ENCODE measurements at places on chromosomes 3 and 15.

DNA sequence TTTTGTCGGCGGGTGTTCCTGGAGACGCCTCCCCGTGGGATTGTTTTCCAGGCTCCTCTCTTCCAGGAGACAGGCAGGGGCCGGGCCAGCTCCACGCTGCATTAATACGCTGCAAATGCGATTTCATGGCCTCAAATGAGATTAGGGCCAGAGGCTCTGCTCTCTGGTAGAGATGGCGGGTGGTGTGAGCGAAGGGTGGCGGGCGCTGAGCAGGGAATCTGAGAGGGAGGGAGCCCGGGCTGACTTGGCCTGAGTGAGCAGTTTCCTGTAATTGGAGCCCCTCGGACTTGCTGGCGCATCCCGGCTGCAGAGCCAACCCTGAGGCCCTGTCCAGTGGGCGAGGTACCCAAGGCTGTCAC lies 7.4 kb upstream of the CCDC33 start:
- DNase-seq = no peak

GRCh38 chr3:72134989-72135451 lies 350.1 kb upstream of the PROK2 start:
- no peak for DNase-seq

GRCh38 chr3:40875581-40875980 lies 323.7 kb upstream of the CTNNB1 start:
- DNase-seq = no peak

DNA sequence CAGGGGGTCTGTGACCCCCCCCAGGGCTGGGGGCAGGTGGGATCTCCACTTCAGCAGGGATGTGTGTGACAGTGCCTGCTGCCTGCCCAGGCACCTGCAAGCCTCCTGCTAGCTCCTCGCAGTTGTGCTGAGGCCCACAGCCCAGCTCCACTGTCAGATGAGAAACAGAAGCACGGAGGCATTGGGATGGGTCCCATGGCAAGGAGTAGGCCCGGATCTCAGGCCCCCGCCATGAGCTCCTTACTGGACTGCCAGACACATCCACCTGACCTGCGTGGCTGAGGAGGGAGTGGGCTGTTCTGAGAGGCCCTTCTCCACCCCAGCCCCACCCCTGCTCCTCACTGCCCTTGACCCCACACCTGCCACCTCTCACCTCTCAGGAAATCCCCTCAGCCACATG lies 18.2 kb upstream of the SKOR1 start:
- no peak for DNase-seq

GRCh38 chr15:76575274-76575673 lies 238.7 kb downstream of the ISL2 start:
- DNase-seq = no peak
